ENCODE measurements at places on chromosomes 7 and 10.

DNA sequence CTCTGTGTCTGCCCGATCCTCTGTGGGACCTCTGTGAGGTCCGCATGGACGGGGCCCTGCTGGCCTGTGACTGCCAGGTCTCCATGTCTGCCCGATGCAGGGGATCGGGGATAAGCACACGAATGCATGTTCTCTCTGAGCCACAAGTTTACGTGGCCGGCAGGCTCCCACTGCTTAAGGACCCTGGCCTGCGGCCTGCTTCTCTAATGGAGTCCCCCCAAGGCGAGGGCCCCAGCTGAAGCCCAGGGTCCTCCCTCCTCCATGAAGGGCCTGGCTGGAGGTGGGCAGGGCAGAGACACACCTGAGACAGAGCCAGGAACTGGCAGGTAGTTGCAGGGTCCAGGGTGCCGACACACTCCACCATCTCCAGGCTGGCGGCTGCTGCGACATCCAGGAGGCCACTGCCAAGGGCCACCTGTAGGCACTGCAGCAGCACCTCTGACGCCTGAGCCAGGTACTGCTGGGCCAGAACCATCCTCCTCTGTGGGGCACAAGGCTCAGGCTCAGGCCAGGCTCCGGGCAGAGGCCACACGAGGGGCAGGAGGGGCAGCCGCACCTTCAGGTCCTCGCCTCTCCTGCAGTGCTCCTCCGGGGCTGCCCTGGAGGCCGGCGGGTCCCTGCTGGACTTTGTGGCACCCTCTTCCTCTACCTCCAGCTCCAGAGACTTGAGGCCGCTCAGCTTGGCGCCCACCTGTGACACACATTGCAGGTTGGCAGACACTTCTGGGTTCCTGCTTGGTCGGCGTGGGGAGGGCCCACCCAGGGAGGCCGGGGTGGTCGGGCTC is 60.9 kb upstream of the NKX6-2 start:
- DNase-seq = peak; percentile 87

GRCh38 chr10:84537447-84537931 is 209.1 kb downstream of the CCSER2 start:
- no peak for DNase-seq

DNA sequence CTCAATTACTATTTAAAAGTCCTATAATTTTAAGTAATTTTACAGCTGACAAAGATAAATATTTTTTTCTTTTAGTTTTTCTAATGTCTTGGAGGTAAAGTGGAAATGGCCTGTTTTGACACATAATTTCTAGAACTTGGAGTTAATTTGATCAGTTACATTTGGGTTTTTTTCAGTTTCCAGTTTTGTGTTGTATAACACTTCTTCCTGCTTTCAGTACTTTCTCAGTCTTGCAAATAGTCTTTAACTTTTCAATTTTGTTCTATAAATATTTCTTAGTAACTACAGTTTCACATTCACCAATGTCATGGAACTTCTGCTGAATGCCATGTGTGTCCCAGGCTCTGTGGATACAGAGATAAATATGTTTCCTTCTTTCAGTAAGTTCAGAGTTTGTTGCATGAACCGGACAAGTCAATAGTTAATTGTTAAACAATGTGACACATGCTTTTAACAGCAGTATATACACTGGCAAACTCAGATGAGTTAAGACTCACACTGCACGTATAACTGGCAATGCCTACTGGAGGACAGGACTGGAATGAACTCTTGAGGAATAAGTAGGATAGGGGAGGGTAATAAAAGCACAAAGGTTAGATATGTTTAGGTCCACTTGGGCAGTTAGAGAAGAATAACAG is 4.6 kb downstream of the SHOC2 start:
- DNase-seq = no peak

- DNase-seq = no peak
These were observed 96.5 kb downstream of the ZMIZ1 start for GRCh38 chr10:79165070-79165778.

GRCh38 chr7:139844779-139845442 is 15.8 kb downstream of the TBXAS1 start:
- no peak for DNase-seq

Data from mesenteric fat pad (tissue), 1 donor.